Liver (tissue), 10 donors: ENCODE measurements at places on chromosomes 5 and 9. TPM values are rescaled to one million over a fixed set of nuclear protein-coding genes. Genes with fewer than 3 reads are reported as not detected.

The SMIM27 gene
- total RNA-seq: 1.0 TPM

The IFNA13 gene
- not detected for total RNA-seq

DNA sequence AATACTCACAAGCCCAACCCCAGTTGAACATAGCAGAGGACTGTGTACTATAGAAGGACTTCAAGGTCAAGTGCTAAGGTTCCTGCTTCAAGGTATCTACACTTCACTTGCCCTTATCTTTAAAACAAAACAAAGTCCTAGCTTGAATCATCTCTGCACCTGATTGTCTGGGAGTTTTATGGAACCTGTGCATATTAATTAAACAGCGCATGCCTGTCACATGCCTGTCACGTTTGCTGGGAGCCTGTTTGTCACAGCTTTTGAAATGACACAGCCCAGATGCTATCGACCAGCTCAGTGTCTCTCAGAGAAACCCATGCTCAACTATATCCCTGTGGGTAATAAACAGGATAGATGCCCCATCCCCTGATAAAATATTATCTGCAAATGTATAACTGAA lies 476.0 kb downstream of the ZSWIM6 start:
- no peak for DNase-seq

DNA sequence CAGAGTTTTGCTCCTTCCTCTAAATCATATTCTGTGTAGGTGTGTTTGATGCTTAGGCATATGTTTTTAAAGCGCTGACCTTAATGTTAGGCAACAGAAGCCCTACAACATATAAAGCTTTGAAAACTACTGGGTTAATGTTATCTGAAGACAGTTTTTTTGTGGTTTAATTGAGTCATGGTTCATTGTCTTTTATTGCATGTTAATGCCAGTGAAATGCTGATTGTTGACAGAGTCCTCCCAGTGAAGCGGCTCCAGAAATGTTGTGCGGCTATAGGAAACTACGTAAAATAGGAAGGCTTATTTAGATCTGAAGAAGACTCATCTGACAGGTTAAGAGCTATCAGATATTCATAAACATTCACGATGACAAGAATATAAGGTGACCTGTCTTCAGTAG lies 424.6 kb downstream of the CCDC171 start:
- DNase-seq: no peak

GRCh38 chr5:139667001-139667729 lies 19.0 kb downstream of the CXXC5 start:
- no peak for DNase-seq

- DNase-seq: no peak
These were observed 214.5 kb upstream of the PUM3 start for GRCh38 chr9:3058409-3058808.
